HL-60 (cell line): ENCODE measurements at places on chromosomes 2 and 18.

- DNase-seq: peak; percentile 10
Measured at GRCh38 chr2:159595410-159596046, 20.8 kb downstream of the BAZ2B start.

DNA sequence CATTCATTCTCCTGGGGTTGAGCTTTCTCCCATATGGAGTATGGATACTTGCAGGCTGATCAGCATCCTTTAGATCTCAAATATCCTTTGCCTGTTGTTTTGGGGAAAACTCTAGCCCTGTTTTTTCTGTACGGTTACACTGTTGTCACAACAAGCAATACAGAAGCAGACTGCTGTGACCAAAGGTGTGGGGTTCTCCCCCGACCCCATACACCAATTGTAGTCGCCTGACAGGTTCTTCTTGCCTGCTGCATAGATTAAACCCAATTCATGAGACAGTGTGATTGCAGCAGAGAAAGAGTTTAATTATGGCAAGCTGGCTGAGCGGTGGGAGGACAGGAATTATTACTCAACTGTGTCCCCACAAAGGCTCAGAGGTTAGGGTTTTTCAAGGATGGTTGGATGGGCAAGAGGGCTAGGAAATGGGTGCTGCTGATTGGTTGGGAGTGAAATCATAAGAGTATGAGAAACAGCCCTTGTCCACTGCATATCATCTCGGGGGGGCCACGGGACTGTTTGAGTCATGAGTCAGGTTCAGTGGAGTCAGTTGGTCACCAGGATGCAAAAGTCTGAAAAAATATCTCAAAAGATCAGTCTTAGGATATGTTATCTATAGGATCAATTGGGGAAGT lies 40.6 kb downstream of the ITGB1BP1 start:
- DNase-seq: no peak

- DNase-seq: no peak
Measured at GRCh38 chr18:62990653-62991052, 275.3 kb downstream of the PHLPP1 start.

GRCh38 chr2:198072655-198073054 lies 268.3 kb downstream of the PLCL1 start:
- DNase-seq: no peak

DNA sequence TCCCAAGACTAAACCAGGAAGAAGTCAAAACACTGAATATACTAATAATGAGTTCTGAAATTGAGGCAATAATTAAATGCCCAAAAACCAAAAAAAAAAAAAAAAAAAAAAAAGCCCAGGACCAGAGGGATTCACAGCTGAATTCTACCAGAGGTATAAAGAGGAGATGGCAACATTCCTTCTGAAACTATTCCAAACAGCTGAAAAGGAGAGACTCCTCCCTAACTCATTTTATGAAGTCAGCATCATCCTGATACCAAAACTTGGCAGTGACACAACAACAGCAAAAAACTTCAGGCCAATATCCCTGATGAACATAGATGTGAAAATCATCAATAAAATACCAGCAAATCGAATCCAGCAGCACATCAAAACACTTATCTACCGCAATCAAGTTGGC lies 108.5 kb upstream of the COL3A1 start:
- DNase-seq: no peak

- no peak for DNase-seq
Measured at GRCh38 chr2:46331109-46331766, 34.0 kb downstream of the EPAS1 start.

DNA sequence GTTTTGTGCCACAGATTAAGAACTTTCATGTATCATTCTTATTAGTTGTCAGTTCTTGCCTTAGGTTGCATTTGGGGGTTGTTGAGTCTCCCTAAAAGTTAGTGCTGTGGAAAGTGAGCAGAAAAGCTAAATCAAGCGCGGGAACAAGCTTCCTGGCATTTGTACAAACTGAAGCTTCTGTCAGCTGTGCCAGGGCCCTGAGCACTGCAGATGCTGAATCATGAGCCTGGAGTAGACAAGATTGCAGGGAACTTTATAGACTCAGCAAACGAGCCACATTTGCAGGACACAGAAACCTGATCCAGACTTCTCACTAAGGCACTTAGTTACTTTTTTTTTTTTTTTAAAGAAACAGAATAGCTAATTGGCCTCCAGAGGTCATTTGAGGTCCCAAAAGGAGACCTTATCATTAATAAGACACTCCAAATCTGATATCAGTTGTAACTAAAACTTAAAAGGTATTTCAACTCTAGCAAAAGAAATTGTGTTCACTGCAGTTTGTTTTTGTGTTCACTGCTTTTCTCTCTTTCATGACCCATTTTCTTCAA lies 88.7 kb downstream of the ADAM23 start:
- no peak for DNase-seq

GRCh38 chr2:26430826-26431225 lies 29.1 kb downstream of the DRC1 start:
- no peak for DNase-seq

DNA sequence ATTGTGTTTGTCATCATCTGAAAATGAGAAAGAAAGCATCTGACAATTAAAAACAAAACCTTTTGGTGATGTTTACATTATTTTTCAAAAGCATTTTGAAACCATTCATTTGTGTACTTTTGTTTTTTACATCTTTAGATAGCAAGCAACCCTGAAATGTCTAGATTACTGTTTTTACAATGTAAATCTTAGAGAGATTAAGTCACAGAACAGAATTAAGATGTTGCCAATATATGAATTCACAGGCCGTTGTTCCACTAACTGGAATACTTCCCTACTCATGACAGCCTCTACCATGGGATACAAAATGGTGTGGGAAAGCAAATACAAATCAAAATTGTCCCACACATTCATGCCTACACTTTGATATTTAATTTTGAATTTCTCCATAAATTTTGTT lies 480.0 kb upstream of the ZEB2 start:
- DNase-seq: no peak

DNA sequence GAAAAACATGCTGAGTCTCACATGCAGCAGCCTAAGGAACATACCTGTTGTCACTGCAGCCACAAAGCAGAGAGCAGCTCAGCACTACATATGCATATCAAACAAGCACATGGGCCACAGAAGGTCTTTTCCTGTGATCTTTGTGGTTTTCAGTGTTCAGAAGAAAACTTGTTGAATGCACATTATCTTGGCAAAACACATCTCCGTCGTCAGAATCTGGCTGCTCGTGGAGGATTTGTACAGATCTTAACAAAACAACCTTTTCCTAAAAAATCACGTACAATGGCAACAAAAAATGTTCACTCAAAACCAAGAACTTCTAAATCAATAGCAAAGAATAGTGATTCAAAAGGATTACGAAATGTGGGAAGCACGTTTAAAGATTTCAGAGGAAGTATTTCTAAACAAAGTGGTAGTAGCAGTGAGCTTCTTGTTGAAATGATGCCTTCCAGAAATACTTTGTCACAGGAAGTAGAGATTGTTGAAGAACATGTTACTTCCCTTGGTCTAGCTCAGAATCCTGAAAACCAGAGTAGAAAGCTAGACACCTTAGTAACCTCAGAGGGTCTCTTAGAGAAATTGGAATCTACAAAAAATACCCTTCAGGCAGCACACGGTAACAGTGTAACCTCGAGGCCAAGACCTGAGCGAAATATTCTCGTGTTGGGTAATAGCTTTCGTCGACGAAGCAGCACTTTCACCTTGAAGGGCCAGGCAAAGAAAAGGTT lies 34.1 kb downstream of the ZNF407 start:
- peak; percentile 27 for DNase-seq

- DNase-seq: no peak
Measured at GRCh38 chr2:19357402-19358241, 801 bp downstream of the OSR1 start.

- no peak for DNase-seq
Measured at GRCh38 chr2:97645112-97645694, 659 bp upstream of the COX5B start.

DNA sequence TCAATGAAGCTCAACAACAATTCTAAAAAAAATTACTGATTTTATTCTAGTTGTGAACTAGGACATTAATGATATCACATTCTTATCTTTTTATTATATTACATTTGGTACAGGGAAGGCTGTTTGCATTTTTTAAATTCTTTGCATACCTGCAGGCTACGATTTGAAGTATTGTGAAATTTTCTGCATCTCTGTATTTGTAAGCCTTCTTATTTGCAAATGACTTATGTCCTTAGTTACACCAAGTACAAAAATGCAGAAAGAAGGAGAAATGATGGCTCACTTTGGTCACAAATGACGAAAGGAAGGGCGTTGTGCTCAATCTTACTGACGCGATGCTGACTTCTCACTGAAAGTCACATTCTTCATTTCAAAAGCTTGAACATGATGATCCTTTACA lies 227.5 kb upstream of the SOX11 start:
- no peak for DNase-seq

- DNase-seq: no peak
Measured at GRCh38 chr18:48395646-48396045, 13.5 kb downstream of the ZBTB7C start.
